ENCODE measurements at places on chromosomes 7 and 10.

GRCh38 chr7:157627646-157628045 is 290.8 kb downstream of the DNAJB6 start:
- no peak for DNase-seq

DNA sequence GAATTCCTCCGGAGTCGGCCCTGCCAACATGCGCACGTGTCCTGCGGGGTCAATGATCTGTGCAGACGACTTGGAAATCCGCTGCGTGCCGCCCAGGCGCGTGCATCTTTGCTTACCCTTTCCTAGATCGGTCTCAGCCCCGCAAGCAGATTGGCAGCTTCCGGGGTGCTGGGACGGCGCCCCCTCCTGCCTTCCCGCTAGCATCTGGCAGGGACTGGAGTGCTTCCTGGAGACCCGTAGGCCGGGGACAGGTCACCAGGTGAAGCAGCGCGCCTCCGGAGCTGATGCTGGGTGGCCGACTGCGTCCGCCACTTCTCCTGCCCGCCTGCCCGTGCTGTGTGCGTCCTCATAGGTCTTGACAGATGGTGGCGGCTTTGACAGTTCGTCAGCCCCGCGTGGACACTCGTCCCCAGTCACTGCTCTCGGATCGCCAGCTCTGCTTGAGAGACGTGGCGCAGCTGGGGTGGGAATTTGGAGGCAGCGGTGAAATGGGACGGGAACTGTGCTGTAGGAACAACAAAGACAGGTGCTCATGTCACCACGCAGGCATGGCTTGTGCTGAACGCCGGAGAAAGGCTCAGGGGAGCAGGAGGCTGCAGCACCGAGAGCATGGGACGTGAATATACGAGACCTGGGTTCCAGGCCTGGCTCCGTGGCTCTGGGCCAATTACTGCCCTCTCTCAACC is 21.9 kb upstream of the KCNK18 start:
- DNase-seq, result peak; percentile 71

- DNase-seq, result no peak
These were observed 649.1 kb downstream of the TNS3 start for GRCh38 chr7:46932676-46933424.

- no peak for DNase-seq
These were observed 101.3 kb downstream of the MDFIC start for GRCh38 chr7:115023219-115023618.

DNA sequence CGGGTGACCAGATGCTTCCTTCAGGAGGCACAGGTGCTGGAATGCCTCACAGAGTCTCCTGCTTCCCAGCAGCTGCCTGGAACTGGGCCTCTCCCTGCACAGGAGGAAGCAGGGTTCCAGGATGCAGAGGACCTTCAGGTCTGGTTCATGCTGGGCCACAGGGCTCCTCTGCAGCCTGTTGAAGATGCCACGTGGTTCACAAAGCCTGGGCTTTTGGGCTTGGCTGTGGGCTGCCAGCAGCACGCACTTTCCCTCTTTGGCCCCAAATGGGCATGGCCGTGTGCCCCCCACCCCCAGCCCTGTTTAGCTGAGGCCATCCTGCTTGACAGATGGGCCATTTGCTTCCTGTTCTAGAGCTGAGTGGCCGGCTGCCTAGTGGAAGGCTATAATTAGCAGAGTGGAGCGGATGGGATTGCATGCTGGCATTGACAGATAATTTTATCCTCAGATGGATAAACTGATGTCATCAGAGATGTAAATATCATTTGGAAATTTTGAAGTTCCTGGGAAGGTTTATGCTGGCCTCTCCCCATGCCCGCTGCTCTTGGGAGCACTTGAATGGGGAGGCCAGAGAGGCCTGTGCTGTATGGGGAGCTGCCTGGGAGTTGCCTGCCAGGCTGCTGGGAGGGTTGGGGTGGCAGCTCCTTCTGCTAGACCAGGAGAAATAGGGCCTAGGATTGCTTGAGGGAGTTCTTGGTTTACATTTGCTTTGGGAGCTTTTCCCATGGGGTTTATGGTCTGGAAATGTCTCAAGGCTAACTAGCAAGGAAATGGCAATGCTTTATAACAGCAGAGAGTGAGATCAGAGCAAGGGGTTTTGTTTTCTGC is 28.2 kb downstream of the TSPAN15 start:
- DNase-seq, result peak; percentile 93

- DNase-seq, result no peak
These were observed 64.4 kb downstream of the BPGM start for GRCh38 chr7:134710854-134711624.

DNA sequence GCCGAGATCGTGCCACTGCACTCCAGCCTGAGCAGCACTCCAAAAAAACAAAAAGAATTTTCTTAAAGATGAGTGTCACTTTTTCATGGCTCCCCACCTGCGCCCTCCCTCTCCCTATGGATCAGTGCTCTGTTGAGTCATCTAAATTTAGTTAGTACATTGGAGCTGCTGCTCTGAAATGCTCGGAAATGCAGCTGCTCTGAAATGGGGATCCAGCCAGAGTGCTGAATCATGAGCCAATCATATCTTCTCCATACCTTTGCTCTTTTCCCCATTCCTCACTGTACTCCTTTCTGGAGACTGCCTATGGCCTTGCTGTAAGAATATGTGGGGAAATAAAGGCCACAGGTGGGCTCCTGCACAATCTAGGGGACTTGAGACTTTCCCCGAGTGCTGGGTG is 188.8 kb downstream of the ZNF438 start:
- DNase-seq, result no peak

DNA sequence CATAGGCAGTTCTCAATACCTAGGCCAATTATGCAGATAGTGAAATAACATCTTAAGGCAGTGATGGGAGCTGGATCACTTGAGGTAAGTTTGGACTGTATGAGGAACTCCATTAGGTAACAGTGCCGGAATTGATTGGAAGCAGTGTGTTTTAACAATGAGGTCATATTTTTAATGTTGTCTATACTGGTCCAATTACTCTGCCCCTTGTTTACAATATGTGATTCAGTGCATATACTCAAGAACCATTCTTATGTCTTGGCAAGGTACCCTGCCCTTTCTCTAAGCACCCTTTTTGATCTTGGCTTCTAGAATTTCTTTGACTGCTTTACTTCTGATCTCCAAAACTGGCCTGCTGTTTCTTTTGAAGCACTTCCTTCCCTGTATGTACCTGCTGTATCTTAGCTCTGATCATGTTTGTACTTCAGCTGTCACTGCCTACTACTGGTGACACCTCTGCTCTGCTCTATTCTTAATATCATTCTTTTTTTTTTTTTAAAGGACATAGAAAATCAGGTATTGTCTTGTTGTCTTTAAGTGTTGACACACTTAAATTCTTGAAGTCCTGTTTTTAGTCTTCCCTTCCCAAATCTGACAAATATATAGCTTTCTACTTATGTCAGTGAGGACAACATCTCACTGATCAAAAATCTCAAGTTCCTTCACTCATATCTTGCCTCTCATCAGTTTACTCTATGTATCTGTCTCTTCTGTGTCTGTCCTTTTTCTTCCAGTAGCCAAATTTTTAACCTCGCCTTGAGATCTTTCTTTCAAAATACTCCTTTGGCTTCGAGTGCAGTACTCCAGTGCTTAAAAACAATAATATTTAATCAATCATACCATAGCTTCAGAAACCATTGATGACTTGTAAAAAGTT is 46.4 kb upstream of the RPA3 start:
- DNase-seq, result peak; percentile 71

DNA sequence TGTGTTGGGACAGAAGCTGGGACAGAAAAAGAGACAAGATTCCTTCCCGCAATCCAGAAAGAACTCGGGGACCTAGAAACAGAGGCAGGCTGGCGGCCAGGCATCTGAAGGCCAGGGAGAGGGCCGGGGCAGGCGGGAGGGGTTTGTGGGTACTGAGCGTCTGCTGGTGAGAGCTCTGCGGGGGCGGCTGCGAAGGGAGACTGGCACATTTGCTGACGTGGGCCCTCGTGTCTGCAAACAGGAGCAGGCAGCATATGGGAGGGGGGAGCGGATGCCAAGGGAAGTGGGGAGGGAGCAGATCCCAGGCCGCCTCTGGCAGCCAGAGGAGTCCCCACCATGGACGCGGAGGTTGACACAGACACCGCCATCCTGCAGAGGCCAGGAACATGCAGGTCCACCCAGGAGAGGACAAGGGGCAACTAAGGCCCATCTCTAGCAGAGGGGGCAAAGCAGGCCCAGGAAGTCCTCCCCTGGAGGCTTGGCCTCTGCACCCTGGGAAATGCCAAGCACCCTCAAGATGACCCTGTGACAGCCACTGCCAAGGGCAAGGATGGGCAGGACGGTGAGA is 32.2 kb downstream of the KCNH2 start:
- no peak for DNase-seq

Data from NCI-H69 (cell line).